ENCODE measurements at places on chromosomes 3 and 15.

GRCh38 chr15:101543026-101543390 lies 53.5 kb upstream of the PCSK6 start:
- DNase-seq: no peak

DNA sequence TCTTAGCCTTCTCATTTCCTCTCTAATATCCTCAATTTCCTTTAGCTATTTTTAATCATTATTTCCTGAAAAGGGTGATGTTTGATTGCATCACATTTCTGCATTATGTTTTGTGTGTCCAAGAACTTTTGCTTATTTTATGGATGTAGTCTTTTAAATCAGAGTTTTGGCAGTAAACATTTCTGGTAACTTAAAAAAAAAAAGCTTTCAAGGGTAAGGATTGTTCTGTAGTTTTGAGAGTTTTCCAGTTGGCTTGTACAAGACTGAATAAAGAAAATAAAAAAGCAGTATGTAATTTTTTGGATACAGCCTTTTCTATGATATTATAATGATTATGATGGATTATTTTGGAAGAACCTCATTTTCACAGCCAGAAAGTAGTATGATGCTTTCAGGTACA lies 99.4 kb downstream of the DHX36 start:
- DNase-seq: no peak

DNA sequence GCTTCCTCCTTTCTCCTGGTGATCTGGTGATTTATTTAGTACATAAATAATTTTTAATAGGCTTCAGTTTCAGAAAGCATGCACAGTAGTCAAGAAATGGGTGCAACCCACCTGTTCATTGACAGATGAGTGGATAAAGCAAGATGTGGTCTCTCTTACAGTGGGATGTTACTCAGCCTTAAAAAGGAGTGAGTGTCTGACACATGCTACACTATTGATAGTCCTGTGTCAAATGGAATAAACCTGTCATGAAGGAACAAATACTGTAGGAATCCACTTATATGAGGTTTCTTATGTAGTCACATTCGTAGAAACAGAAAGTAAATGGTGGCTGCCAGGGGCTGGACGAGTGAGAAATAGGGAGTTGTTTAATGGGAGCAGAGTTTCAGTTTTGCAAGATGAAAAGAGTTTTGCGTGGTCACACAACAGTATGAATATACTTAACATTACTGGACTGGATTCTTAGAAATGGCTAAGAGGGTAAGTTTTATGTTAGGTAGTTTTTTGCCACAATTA lies 56.0 kb upstream of the PPARG start:
- DNase-seq: no peak

DNA sequence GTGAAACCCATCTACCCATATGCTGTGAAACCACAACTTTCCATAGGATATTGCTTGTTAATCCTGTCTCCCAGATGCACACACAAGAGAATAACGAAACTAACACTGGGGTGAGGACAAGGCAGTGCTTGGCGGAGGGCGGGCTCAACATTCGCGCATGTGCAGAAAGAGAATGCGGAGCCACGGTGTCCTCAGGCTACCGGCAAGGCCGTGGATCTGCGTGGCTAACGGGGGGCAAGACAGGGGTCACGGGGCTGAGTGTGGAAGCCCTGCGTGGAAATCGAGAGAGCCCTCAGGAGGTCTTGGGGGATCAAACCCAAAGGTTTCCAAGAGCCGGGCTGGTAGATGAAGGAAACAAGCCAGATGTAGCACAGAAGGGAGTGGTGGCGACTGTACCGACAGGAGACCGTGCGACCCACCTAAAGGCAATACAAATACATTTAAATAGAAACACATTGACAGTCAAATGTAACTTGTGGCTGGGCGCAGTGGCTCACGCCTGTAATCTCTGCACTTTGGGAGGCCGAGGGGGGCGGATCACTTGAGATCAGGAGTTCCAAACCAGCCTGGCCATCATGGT lies 48.5 kb upstream of the TRA2B start:
- DNase-seq: no peak

DNA sequence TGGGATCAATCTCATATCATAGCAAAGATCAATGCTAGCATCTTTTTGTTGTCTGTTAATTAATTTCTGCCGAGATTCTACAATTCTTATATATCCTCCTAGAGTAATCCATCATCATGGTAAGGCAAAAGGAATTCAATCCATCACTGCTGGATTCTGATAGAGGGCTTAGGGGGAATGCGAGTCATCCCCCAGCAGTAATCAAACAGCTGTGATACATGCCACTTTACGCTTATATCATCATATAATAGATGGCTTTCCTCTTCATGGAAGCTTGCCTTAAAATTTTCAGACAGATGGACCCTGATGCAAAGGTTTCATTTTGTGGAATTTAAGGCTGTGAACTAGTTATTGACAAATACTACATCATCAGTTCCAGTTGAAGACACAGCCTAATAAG lies 645.9 kb downstream of the CADM2 start:
- DNase-seq: no peak

DNA sequence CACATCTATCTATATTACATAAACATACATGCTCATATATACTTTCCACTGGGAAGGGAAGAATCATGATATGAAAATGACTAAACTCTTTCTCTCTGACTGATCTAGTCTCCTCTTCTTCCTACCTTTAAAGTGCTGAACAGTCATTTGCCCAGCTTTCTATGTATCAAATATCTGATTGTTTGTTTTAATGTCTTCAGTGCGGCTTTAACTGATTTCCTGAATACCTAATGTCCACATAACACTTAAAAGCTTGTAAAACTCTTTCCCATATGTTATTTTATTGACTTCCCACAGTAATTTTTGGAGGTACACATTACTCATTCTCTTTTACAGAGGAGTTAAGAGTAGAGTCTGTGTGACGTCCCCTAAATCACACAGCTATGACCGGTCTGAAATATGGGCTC lies 28.2 kb downstream of the CPOX start:
- no peak for DNase-seq

- DNase-seq: no peak
Observed at GRCh38 chr15:92907896-92908712, 8.0 kb downstream of the CHD2 start.

GRCh38 chr3:16875876-16876550 lies 8.7 kb upstream of the PLCL2 start:
- no peak for DNase-seq

GRCh38 chr3:158419820-158420653 lies 151.0 kb upstream of the MLF1 start:
- DNase-seq: no peak

GRCh38 chr3:122102191-122102935 lies 47.2 kb downstream of the CD86 start:
- no peak for DNase-seq

GRCh38 chr3:141682007-141682406 lies 56.1 kb upstream of the RNF7 start:
- no peak for DNase-seq

- DNase-seq: no peak
Observed at GRCh38 chr3:138473391-138473790, 39.0 kb downstream of the ESYT3 start.

GRCh38 chr15:89244574-89244903 lies 760 bp downstream of the FANCI start:
- DNase-seq: no peak

DNA sequence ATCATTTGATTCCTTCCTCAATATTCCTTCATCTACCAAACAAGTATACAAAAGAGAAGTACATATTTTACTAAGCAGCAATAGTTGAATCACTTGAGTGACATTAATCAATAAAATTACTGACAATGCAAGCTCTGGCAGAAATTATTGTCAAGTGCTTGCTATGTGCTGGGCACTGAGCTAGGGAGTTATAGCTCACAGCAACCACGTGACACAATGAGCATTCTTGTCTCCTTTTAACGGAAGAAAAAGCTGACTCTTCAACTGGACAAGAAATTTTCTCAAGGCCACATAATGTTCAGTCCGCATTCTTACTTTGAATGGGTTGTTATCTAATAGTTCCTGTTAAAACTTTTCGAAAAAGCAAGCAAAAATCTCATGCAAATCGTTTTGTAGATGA lies 500.1 kb downstream of the PYDC2 start:
- no peak for DNase-seq

DNA sequence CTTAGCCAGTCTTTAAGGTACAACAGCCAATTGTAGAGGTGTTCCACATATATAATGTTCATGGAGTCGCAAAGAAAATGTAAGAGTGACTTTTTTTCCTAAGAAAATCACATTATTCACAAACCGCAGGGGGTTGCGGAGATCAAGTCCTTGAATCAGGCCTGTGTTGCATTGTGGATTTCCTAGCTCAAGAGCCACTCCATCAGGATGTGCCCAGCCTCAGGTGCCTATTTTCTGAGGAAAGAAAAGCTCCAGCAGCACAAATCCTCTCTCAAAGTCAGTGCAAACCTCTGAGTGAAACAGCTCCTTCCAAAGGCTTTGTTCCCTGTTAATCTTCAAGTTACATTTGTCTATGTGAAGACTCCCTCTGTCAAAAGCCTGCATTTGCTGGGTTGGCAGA lies 349.4 kb downstream of the CLSTN2 start:
- no peak for DNase-seq

GRCh38 chr15:81302701-81303109 lies 21.2 kb downstream of the STARD5 start:
- DNase-seq: no peak

DNA sequence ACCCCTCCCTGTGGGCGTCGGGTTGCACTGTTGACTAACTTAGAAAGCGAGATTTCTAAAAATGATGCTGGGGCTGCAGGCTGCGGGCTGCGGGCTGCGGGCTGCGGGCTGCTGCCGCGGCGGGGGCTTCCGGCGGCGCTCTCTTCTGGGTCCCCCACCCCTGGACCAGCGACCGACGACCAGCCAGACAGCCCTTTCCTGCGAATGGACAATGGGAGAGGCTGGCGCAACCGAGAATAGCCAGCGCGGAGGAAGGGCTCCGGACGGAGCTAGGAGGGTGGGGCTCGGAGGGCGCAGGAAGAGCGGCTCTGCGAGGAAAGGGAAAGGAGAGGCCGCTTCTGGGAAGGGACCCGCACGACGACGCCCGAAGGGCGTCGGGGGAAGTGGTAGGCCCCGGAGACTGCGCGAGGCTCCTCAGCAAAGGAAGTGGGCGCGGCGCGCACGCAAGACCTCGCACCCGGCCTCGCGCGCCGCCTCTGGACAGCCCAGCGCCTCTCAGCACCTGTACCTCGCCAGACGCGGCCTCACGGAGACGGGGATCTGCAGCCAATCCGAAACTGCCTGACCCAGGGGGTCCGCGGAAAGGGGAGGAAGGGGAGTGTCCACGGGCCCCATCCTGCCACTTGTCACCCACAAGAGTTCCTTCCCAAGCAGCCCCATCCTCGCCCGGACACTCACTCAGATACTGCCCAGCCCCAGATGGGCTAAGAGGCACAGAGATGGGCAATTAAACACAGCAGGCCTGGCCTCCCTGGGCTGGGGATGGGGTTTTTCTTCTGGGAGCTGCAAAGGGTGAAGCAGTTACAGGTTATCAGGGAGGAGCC lies 70.7 kb downstream of the SLC12A8 start:
- DNase-seq: peak; percentile 77

GRCh38 chr3:97968376-97968775 lies 3.9 kb downstream of the RIOX2 start:
- no peak for DNase-seq

DNA sequence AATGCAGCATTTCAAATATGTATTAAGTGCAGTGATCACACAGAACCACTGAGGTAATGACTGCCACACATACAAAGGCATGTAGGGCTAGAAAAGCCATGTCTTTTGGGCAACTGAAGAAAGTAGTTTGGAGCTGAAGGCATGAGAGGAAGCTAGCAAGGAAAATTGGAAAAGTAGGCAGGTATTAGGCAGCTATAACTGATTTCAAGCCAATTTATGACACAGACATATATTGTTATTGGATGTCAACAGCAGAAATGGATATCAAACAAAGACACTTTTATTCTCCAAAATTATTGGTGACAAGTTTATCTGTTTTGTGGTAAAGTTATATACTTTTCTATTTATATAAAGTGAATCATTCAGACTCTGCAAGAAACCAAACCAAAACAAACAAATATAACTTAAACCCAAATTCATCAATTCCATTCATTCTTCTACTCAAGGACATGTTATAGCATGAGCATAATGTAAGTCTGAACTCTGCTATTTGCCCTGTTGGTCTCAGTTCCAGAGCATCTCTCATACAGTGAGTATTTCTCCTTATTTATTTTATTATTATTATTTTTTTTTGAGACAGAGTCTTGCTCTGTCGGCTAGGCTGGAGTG lies 307.4 kb upstream of the COL8A1 start:
- DNase-seq: no peak

- no peak for DNase-seq
Observed at GRCh38 chr3:172074586-172074985, 35.2 kb downstream of the FNDC3B start.

DNA sequence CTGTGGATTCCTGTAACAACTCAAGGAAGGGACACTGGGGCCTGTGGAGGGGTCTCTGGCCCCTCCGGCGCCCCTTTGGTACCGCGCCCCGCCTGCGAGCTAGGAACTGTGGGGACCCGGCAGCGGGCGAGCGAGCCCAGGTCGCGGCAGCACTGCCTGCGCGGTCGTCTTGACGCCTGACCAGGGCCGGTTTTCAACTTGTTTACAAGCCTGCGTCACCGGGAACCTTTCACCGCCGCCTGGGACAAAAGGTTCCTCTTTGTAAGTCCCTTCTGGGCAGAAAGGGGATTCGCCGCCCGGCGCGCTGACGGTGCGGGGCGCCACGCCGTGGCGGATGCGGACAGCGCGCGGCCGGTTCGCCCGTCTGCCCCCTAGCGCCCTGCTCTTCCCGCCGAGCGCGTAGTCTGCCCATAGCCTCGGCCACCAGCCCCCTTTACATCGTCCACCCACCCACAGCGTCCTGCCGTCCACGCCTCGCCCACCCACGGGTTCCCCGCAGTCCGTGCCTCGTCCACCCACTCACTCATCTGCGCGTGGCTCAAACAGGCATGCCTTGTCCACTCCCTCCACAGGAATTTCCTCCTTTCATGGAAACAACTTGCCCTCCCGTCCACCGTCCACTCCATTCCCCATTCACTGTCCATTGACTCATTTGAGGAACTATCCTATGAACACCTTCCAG lies 5.5 kb upstream of the CFAP100 start:
- peak; percentile 93 for DNase-seq

DNA sequence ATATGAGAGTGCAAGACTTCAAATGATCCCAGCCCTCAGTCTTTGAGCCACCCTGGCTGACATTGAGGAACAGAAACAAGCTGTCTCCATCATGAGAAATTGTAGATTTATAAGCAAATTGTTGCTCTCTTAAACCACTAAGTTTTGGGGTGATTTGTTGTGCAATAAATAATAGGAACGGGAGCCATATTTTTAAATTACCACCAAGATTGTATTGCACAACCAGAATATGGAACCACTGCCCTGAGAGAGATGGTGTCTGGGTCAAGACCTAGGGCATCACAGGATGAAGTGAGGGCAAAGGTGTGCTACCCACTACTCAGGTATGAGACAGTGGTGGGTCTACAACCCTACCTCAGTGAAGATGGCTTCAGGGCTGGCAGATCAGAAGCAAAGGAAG lies 2.3 kb upstream of the CFAP92 start:
- DNase-seq: no peak

Measured in SK-N-SH (cell line).